ENCODE measurements at places on chromosomes 5 and 9.

DNA sequence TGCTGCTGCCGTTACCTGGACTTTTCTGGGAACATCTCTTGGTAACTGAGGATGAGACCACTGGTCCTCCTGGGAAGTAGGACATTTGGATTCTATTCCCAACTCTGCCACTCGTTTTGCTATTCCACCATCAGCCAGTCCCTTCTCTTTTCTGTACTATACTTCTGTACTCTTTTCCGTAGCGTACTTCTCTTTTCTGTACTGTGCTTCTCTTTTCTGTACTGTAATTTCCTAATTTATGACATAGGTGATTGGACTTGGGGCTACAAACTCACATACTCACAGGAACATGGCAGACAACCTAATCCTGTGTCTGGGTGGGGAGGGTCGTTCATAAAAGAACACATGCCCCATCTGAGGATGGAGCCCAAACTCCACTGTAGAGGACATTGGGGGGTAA is 335.3 kb upstream of the PANK3 start:
- H3K27me3 ChIP-seq, result no peaks in the 10 kb centered on the region
- no peaks in the 10 kb centered on the region for H3K36me3 ChIP-seq
- no peak overlapping the region for H3K4me3 ChIP-seq
- H3K4me1 ChIP-seq, result no peaks in the 10 kb centered on the region
- no peak overlapping the region for H3K27ac ChIP-seq

DNA sequence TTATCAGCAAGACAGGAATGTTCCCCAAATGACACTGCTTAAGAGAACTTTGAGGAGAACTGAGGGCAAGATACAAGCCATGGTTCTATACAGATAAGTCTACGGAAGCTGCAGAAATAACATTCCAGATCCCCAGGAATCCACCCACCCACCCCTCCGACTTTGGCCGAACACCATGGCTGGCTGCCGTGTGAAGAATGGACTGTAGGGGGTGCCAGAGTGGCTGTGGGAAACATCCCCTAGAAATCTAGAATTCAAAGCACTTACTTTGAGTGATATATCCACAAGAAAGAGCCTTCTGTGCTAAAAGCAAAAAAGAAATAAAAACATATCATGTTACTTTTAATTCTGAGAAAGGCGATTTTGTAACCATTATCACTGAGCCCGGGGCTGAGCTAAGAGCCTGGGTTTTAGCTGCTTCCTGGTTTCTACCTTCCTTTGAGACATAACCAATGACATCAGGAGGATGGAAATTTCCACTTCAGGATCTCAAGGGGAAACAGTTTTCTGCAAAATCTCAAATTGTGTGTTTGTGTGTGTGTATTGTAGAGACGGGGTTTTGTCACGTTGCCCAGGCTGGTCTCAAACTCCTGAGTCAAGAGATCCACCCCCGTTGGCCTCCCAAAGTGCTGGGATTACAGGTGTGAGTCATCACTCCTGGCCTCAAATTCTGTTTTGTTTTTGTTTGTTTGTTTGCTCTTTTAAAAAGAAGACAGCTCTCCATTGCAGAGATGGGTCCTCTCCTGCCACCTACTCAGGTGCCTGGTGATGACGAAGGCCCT is 36.4 kb downstream of the GGTA1 start:
- no peaks in the 10 kb centered on the region for H3K27me3 ChIP-seq
- H3K4me1 ChIP-seq, result peaks cover 9% of the 10 kb centered on the region
- peaks cover 15% of the 10 kb centered on the region for H3K36me3 ChIP-seq
- peak; percentile 82 for DNase-seq

GRCh38 chr9:105251733-105252404 is 7.4 kb downstream of the SLC44A1 start:
- H3K4me3 ChIP-seq, result no peak overlapping the region
- H3K4me1 ChIP-seq, result peaks cover 10% of the 10 kb centered on the region
- peaks cover 1% of the 10 kb centered on the region for H3K27me3 ChIP-seq
- no peak for DNase-seq
- H3K36me3 ChIP-seq, result no peaks in the 10 kb centered on the region

DNA sequence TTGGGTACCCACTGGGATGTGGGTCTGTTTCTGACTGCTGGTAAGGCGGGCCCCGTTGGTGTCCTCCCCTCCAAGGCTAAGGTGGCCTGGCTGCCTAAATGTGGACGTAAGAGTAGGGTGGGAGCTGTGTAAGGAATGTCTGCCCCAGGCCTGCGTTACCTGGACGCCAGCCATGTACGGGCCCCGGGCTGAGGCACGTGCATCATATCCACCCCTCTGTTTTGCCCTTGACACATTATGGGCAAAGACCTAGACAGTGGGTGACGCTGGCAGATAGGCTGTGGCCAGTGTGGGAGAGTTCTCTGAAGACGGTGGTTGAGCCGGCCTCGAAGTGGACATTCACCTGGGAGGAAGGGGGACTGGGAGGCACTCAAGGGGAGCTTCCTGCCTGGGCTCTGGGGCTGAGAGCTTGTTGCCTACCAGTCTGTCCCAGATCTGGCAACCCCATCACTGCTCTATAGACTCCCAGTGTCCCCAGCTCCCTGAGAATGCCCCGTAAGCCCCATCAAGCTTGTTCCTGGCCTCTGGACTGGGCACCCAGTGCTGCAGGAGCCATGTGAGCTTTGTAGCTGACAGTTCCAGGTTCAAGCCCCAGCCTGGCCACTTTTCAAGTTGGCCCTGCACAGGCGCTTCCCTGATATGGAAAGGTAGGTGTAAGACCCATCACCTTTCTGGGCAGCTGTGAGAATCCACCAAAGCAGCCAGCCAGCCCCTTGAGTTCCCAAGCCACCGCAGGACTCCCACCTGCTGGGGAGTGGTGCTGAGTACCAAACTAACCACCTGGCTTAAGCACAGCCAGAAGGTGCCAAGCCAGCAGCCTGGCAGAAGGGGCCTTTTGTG is 3.2 kb upstream of the PRR7 start:
- H3K27me3 ChIP-seq, result peaks cover 32% of the 10 kb centered on the region
- DNase-seq, result no peak
- peaks cover 19% of the 10 kb centered on the region for H3K36me3 ChIP-seq

- no peaks in the 10 kb centered on the region for H3K4me1 ChIP-seq
- H3K27ac ChIP-seq, result no peak overlapping the region
- no peak for DNase-seq
- no peaks in the 10 kb centered on the region for H3K27me3 ChIP-seq
- no peaks in the 10 kb centered on the region for H3K36me3 ChIP-seq
- H3K4me3 ChIP-seq, result no peak overlapping the region
Observed at GRCh38 chr9:118418887-118419565, 714.8 kb downstream of the TLR4 start.

DNA sequence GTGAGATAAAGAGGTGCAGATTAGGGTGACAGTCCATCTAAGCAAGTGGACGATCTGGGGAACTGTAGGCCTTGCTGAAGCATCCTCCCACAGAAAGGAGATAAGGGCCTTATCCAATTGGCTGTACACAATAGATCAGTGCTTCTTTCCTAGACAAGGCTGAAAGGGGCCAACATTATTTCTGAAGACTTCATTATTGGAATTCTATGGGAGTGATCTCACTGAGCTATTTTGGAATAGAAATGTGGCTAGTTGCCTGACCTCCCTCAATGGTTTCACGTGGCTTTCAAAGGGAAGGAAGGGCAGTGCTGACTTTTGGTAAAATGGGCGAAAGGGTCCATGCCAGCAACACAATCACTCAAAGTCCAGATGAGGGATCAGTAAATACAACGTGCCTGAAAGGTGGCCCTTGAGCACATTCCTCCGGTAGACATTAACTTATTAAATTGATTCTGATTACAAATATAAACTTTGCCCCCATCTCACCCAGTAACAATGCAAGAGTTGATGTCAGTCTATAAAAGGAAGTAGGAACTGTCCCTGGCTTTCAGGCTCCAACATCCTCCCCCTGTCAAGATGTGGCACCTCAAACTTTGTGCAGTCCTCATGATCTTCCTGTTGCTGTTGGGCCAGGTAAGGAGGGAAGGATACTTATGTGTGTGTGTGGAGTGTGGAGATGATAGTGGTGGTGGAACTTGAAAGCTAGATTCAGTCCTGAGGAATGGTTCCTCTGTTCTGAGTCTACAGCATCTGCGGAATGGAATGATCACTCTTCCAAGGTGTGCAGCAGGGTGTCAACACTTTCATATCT is at the start of gene LEAP2:
LEAP2 (plus strand) TSS at position 550 of the 811 bp plus-strand sequence; CDS start at position 577, 27 bp downstream.
- peak within 1 kb of the TSS; percentile 42 for H3K4me3 ChIP-seq
- peaks cover 10% of the 10 kb centered on the region for H3K27me3 ChIP-seq
- no peak for DNase-seq
- H3K4me1 ChIP-seq, result no peaks in the 10 kb centered on the region
- peaks cover 13% of the 10 kb centered on the region for H3K36me3 ChIP-seq
- H3K27ac ChIP-seq, result peak within 1 kb of the TSS; percentile 78

DNA sequence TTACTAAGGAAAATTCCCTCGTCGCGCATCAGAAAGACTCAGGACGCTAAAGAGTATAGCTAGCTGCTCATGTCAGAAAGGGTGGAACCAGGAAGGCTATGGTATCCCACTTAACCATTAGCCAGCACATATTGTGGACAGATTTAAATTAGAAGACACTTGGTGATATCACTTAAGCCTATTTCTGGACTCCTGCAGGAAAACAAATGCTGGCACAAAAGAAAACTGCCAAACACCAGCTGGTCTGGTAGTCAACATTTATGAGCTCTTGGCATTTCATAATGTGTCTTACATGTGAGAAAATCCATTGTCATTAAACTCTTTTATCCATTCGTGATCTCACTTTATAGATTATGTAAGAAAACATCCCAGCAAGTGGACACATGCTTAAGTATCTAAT is 377.4 kb downstream of the PTPRD start:
- no peak overlapping the region for H3K27ac ChIP-seq
- H3K4me1 ChIP-seq, result peaks cover 3% of the 10 kb centered on the region
- H3K27me3 ChIP-seq, result no peaks in the 10 kb centered on the region
- no peaks in the 10 kb centered on the region for H3K36me3 ChIP-seq

DNA sequence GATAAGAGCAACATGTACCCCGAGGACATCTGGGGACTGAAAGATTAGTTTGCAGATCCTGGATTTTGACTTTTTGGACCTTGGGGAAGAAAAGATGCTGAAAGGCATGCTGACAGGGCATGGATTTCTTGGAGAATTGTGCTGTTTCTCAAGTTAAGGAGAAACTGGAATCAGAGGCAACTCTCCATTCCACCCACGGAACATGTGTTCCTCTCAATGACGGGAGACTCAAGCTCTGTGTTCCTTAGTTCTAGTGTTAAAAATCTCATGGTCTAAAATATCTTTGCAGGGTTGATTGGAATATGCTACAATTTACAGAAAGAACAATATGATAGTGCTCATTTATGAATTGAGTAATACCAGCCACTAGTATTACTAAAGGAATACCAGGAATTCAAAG is 34.4 kb upstream of the CDH12 start:
- peaks cover 3% of the 10 kb centered on the region for H3K4me1 ChIP-seq
- peaks cover 3% of the 10 kb centered on the region for H3K27me3 ChIP-seq
- H3K27ac ChIP-seq, result no peak overlapping the region
- H3K36me3 ChIP-seq, result no peaks in the 10 kb centered on the region
- no peak for DNase-seq

DNA sequence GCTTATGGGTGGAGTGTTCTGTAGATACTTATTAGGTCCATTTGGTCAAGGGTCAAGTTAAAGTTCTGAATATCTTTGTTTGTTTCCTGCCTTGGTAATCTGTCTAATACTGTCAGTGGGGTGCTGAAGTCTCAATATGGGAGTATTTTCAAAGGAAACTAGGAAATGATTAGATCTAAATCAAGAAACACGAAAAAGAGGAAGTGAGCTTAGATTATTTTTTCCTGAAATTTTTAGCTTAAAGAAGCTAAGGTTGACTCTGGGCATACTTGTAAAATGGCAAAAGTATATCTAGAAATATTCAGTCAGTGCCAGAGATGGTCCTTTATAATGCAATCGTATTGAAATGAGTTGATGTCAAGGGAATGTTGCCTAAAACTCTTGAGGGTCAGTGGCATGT is 313.5 kb downstream of the ICE1 start:
- no peak for DNase-seq
- H3K36me3 ChIP-seq, result no peaks in the 10 kb centered on the region
- no peaks in the 10 kb centered on the region for H3K4me1 ChIP-seq
- no peak overlapping the region for H3K4me3 ChIP-seq
- H3K27me3 ChIP-seq, result peaks cover 3% of the 10 kb centered on the region

- H3K4me1 ChIP-seq, result peaks cover 11% of the 10 kb centered on the region
- H3K4me3 ChIP-seq, result no peak overlapping the region
- no peak overlapping the region for H3K27ac ChIP-seq
- H3K27me3 ChIP-seq, result no peaks in the 10 kb centered on the region
Observed at GRCh38 chr9:73838871-73839270, 658.3 kb upstream of the RORB start.

- H3K36me3 ChIP-seq, result no peaks in the 10 kb centered on the region
- H3K4me1 ChIP-seq, result peaks cover 12% of the 10 kb centered on the region
- peak; percentile 96 for DNase-seq
- peak within 1 kb of the TSS; percentile 77 for H3K27ac ChIP-seq
Observed at GRCh38 chr5:157743163-157744050, at the start of gene LSM11. Gene LSM11, plus strand, starts transcription at chr5:157743712. Its CDS starts 39 bp downstream, at chr5:157743751.

GRCh38 chr5:174549254-174549653 is 175.1 kb upstream of the MSX2 start:
- no peaks in the 10 kb centered on the region for H3K36me3 ChIP-seq
- no peak overlapping the region for H3K27ac ChIP-seq
- H3K27me3 ChIP-seq, result no peaks in the 10 kb centered on the region
- peaks cover 4% of the 10 kb centered on the region for H3K4me1 ChIP-seq

- H3K4me1 ChIP-seq, result no peaks in the 10 kb centered on the region
- H3K27me3 ChIP-seq, result peaks cover 34% of the 10 kb centered on the region
- H3K36me3 ChIP-seq, result peaks cover 49% of the 10 kb centered on the region
- H3K4me3 ChIP-seq, result peak overlapping the region; percentile 47
- DNase-seq, result no peak
Observed at GRCh38 chr9:123107639-123108285, 74.3 kb downstream of the GPR21 start.

DNA sequence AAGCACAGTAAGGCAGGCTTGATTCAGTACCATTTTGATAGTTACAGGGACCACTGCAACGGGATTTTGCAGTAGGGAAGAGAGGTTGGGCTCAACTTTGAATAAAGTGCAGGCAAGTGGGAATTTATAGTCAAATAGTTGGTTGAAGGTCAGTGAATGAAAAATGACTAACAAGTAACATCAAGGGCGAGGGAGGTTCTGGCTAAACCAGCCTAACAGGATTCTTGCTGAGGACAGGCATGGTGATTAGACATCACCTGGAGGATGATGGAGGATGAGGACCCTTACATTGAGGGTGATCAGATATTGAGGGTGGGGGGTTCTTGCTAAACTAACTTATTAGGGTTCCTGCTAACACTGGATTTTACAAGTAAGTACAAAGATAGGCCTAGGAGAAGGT is 66.1 kb upstream of the SMC5 start:
- no peaks in the 10 kb centered on the region for H3K27me3 ChIP-seq
- no peak overlapping the region for H3K4me3 ChIP-seq
- H3K27ac ChIP-seq, result no peak overlapping the region
